ENCODE measurements at places on chromosomes 2 and 18.
A peak's percentile ranks its signal among the peaks of the same experiment; 100 is the strongest.

DNA sequence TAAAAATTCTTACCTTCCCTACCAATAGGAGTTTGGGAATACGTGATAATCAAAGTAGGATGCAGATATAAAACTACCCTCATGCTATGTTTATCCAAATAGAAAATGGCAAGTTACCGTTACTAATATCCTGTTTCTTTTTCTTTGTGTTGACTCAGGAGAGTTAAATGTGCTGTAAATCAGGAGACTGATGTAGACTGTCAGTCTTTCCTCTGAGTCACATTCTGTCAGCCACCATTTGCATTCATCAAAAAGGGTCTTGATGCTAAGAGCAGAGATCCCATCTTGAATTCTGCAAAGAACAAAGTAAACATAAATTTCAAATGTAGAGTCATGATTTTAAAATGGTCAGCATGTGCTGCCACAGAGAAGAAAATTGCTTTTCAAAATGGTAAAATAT, 712.8 kb downstream of the SOCS6 start:
- H3K36me3 ChIP-seq, result no peaks in the 10 kb centered on the region
- H3K4me1 ChIP-seq, result peaks cover 17% of the 10 kb centered on the region
- H3K27me3 ChIP-seq, result no peaks in the 10 kb centered on the region
- no peak overlapping the region for H3K27ac ChIP-seq
- DNase-seq, result peak; percentile 31

DNA sequence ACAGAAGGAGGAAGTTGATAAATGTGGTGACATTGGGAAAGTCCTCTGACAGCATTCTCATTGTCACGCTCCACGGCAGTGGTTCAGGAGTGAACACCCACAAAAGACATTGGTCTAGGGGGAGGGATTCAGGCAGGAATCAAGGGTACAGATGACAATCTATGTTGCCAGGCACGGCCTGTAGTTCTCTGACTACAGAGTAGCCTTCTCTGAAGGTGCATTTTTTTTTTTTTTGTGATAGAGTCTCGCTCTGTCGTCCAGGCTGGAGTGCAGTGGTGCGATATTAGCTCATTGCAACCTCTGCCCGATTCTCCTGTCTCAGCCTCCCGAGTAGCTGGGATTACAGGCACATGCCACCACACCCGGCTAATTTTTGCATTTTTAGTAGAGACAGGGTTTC, 7.4 kb upstream of the MOB1A start:
- DNase-seq, result no peak
- no peak overlapping the region for H3K27ac ChIP-seq
- no peaks in the 10 kb centered on the region for H3K27me3 ChIP-seq
- H3K4me3 ChIP-seq, result no peak overlapping the region

DNA sequence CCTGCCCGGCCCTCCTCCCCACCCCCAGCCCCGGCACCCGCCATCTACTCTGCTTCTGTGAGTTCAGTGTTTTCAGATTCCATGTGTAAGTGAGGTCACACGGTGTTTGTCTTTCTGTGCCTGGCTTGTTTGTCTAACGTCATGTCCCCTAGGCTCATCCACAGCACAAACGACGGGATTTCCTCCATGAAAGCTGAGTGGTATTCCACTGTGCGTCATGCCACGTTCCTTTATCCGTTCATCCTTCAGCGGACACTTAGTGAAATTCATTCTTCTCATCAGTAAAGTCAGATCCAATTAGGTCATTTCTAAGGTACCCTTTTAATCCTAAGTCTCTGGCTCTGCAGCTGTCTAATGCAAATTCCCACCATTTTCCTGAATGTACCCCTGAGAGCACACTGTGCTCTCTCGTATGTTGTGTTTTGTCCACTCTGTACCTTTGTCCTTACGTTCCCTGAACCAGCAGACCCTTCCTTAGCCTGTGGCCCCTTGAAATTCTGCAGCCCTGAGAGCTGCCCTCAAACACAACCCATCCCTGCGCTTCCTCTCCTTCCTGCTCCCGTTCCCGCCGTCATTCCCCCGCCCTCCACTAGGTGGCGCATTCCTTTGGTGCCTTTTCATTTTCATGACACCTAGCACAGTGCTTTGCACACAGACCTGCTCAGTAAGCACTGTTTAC, 44.1 kb downstream of the TRAPPC12 start:
- H3K4me1 ChIP-seq, result no peaks in the 10 kb centered on the region
- H3K27ac ChIP-seq, result no peak overlapping the region
- H3K36me3 ChIP-seq, result peaks cover 42% of the 10 kb centered on the region
- H3K27me3 ChIP-seq, result no peaks in the 10 kb centered on the region

DNA sequence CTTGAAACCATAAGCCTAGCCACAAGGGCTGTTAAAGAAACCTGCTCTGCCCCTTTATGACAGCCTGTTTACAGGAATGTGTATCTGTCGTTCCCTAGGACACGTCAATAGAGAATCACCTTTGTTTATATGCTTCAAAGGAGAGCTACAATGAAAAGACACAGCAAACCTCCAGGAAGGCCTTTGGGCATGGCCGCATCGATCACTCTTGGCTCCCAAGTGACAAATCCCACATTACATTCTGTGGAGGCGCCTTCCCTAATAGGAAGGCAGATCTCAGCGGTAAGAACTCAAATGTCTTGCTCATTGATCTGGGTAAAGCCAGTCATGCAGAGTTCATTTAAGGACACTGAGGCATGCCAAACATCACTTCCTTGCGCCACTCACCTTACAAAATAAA, 26.5 kb downstream of the KIAA2012 start:
- H3K36me3 ChIP-seq, result no peaks in the 10 kb centered on the region
- H3K4me1 ChIP-seq, result peaks cover 19% of the 10 kb centered on the region
- H3K4me3 ChIP-seq, result no peak overlapping the region
- no peak overlapping the region for H3K27ac ChIP-seq
- H3K27me3 ChIP-seq, result no peaks in the 10 kb centered on the region

DNA sequence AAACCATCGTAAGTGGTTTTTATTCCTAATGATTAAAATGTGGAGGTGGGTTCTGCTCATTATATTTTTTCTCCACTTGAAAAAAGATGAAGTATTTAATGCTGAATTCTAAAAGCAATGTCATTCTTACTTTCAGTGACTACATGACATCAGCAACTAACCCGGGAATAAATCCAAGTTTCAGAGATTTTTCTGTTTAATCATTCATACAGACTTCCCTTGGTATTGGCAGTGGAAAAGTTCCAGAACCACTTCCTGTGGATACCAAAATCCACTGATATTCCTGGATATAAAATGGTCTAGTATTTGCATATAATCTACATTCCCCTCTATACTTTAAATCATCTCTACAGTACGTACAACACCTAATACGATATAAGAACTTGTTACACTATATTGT, 128.6 kb downstream of the ZNF532 start:
- H3K4me1 ChIP-seq, result peaks cover 60% of the 10 kb centered on the region
- H3K36me3 ChIP-seq, result no peaks in the 10 kb centered on the region
- H3K27ac ChIP-seq, result peak overlapping the region; percentile 82
- no peaks in the 10 kb centered on the region for H3K27me3 ChIP-seq
- H3K4me3 ChIP-seq, result no peak overlapping the region

DNA sequence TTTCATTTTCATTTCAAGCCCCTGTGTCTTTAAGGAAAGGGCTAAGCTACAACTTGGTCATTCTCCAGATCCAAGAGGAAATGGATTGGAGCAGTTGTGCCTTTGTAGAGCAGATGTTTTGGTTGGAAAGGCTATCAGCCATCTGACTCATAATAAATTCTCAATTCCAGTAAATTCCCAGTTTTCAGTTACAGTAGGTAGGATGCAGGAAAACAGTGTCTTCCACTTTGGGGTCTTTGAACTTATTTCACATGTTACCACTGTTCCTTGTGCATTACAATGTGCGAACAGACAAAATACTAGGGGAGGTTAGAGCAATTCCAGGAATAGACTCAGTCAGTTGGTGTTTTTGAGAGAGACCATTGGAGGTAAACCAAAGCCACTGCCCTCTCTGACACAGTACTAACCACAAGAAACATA, 211.9 kb downstream of the BABAM2 start:
- no peak overlapping the region for H3K27ac ChIP-seq
- no peak overlapping the region for H3K4me3 ChIP-seq
- DNase-seq, result no peak

- peaks cover 6% of the 10 kb centered on the region for H3K27me3 ChIP-seq
- DNase-seq, result no peak
- H3K36me3 ChIP-seq, result no peaks in the 10 kb centered on the region
- H3K27ac ChIP-seq, result no peak overlapping the region
Observed at GRCh38 chr2:236629961-236630872, 60.6 kb downstream of the ACKR3 start.

DNA sequence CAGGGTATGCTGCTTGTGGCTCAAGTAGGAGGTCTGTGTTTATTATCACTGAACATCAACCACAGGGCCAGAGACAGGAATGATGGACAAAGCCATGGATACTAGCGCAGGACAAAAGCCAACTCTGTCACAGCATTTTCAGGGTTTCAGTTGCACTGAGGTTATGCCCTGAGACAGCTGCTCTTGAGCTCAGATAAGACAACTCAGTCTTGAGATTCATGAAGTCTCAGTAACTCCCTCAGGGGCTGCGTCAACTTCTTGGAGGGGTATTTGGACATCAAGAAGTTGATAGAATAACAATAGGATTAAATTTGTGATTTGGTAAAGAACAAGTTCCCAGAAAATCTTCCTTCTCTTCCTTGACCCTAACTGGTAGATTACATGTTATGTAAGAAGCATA, 287.0 kb upstream of the SLC14A2 start:
- no peaks in the 10 kb centered on the region for H3K36me3 ChIP-seq
- no peak overlapping the region for H3K4me3 ChIP-seq
- H3K4me1 ChIP-seq, result no peaks in the 10 kb centered on the region
- DNase-seq, result no peak
- H3K27ac ChIP-seq, result no peak overlapping the region

GRCh38 chr2:88680266-88680902, 11.1 kb upstream of the RPIA start:
- no peaks in the 10 kb centered on the region for H3K27me3 ChIP-seq
- H3K36me3 ChIP-seq, result no peaks in the 10 kb centered on the region
- H3K27ac ChIP-seq, result no peak overlapping the region
- no peak overlapping the region for H3K4me3 ChIP-seq

DNA sequence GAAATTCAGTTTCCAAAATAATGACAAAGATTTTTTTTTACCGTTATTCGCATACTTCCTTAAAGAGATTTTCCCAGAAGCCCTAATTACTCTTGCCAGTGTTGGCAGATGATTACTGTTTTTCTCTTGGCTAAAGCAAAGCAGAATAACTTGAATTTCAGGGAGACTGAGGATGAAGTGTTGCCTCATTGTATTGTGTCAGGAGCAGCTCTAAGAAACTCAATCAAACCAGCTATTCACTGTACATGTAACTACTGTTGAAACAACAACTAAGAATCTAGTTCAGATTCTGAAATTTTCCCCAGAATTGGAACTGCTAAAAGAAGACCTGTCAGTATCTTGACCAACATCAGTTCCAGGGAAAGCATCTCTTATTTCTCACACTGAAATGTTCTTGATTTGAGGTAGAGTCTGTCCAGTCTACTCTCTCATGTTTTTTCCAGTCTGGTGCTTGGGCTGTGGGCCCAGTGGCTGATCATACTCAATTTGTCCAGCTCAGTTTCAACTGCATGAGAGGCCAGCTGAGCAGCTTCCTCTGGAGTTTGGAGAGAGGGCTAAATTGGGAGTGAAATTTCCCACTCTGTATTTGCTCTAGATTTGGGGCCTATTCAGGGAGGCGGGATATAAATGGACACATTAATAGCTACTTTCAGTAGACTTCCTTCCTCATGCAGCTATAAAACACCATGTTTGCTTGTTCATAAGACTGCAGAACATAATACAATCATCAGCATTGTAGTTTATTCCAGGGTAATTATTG, 78.5 kb downstream of the PPP1R1C start:
- peak; percentile 46 for DNase-seq
- peaks cover 53% of the 10 kb centered on the region for H3K4me1 ChIP-seq
- H3K36me3 ChIP-seq, result no peaks in the 10 kb centered on the region

DNA sequence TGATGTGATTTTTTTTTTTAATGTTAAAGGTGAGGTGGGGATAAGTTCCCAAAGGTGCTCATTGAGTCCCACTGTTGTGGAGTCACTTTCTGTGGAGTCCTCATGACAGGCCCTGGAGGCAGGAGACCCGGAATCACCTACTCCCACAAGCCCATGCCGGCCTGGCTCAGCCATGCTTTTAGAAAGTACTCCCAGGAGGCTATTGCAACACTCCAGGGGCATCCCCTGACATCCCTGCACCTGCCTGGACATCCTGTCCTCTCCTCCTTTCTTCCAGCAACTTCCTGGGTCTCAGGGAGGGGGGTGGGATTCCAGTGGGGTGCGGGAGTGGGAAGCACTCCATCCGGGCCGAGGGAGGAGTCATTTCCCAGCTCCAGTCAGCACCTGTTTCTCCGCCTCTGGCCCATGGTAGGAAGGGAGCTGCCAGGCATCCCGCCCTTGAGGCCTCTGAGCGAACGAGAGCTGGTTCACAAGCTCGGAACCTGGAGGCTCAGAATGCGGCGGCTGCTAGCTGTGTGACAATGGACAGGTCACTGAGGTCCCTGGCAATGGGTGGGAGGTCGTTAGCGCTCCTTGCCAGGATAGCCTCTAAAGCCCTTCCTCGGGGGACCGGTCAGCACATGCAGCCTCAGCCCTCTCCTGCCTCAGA, 163.9 kb upstream of the ID2 start:
- no peaks in the 10 kb centered on the region for H3K36me3 ChIP-seq
- H3K27ac ChIP-seq, result no peak overlapping the region
- no peak for DNase-seq
- H3K4me1 ChIP-seq, result no peaks in the 10 kb centered on the region

All from A673 (cell line).